GM18507 (cell line): ENCODE measurements at places on chromosomes 13 and 19.

GRCh38 chr19:48636859-48637448 lies at the start of gene DBP:
Gene DBP, minus strand, starts transcription at chr19:48637379. Its CDS starts 385 bp downstream, at chr19:48636994.
- no peak for DNase-seq

DNA sequence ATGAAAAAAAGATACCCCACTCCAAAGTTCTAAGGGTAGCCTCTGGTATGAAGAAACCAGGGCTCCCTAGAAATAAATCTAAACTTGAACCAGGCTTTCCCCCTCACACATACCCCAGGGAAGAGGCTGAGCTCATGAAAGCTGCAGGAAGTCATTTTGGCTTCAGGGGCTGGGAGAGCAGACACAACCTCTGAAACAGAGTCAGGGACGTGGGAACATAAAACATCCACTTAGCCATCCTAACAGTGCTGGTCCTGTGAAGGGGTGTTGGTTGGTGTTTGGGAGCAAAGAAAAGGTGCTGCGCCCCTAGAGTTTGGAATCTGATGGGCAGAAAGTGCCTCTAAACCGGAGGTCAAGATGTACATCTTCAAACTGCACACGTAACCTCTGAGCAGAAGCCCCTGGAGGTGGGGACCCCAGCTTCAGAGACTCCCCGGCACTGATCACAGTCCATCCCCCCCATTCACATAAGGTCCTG lies 15.8 kb downstream of the RAB3D start:
- no peak for DNase-seq

- DNase-seq = no peak
Measured at GRCh38 chr13:29472332-29472961, 123.0 kb downstream of the SLC7A1 start.

GRCh38 chr19:2050349-2050990 lies 574 bp downstream of the MKNK2 start:
- no peak for DNase-seq

GRCh38 chr13:24630851-24631620 lies 49.2 kb upstream of the ATP12A start:
- no peak for DNase-seq

DNA sequence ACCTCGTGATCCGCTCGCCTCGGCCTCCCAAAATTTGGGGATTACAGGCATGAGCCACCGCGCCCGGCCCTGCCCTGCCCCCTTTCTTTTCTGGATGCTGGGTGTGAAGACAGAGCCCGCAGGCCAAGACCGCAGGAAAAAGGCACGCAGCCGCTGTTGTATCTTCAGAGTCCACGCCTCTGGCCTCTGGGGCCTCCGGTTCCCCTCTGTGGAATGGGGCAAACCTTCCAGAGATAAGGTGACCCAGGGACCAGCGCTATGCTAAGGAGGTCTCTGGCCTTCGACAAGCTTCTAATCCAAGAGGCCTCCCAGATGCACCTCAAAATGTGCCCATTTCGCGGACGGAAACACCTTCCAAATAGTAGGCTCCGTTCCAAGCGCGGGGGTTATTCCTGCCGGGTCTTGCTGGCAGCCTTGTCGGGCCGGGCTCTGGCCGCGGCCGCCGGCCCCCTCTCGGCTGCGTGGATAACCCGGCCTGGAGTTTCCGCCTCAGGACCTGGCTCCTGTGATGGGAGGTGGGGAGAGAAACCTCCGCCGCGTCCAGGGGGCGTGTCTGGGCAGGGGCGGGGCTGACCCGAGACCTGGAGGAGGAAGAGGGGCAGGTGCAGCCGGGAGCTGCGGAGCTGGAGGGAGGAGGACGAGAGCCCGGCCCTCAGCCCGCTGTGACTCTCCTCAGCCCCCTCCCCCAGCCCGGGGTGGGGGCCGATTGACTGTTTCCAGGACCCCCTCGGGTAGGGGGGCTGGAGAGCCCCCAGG lies 13.1 kb downstream of the TJP3 start:
- peak; percentile 83 for DNase-seq
